ENCODE measurements at places on chromosomes 11 and 22.

GRCh38 chr22:40027191-40028097 is 32.7 kb downstream of the FAM83F start:
- no peak for DNase-seq

DNA sequence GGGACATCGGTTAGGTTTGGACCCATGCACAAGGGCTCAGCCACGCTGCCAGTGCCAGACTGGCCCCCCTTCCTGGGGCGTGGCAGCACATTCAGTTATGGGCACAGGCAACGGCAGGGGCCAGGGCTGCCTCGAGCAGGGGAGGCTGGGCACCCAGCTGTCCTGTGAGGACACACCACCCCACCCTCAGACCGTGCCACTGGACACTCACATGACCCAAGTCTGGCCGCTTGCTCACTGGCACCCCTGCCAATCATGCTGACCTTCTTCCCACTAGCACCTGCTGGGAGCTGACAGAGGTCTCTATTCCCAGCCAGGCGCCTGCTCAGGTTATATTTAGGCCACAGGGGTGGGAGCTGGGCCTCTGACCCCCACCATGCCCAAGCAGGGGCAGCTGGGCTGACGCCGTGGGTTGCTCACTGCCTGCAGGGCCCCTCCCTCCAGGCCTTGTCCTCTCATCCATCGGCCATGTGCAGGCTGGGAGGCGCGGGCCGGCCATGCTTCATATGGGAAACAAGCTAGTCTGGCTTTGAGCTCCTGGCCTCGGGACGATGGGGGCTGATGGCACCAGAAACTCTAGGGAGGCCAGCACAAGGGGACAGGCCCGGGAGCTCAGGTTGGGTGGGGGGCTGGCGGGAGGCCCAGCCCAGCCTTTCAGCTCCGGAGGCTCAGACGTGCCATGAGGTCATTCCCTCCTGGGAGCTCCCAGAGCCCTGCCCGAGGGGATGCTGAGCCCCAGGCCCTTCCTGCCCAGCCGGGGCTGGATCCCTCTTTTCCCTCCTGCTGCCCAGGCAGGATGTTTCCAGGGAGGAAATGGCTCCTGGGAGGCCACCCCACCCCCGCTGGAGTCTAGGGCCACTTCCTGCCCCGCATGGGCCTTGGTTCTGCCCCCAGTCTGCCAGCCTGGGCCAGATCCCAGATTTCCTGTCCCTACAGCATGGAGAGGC is 15.2 kb upstream of the TBX1 start:
- DNase-seq = no peak

DNA sequence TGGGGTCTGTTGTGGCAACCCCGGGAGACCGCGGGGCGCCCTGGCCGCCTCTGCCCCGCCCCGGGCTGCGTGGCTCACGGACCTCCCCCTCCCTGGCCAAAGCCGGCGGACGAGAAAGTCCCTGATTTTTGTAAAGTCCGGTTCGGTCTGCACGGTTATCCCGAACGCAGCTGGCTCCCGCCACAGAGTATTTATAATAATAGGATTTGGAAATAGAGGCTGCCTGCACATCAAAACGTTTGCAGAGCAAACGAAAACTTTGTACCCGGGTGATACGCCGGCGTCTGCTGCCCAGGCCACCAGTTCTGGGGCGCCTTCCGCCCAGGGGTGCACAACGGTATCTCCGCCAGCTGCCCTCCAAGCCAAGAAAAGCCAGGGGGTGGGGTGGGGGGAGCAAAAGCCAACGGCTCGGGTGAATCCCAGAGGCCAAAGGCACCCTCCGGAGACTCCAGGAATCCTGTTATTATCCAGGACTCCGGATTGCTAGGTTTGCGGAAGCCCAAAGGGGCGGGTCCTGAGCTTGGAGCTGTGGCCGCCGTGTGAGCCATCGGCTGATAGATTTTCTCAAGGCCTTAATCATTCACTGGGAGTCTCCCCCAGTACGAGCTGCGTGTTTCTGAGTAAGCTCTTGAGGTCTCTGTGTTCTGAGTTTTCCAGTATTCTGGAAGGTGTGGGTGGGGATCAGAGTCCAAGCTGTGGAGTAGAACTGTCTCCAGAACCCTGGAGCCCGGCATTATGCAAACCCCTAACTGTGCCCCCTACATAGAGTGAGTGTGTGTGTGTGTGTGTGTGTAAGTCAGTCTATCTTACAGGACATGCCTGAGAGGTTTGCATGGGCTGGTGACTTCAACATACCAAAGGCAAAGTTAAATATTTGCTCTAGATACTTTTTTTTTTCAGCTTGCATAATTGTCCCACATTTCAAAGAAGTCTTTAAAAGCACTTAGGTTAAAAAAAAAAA is 673 bp upstream of the SHANK2 start:
- no peak for DNase-seq

GRCh38 chr11:105230586-105230985 is 91.0 kb upstream of the CARD18 start:
- DNase-seq = no peak

- DNase-seq = no peak
Observed at GRCh38 chr22:27372969-27373670, 428.4 kb downstream of the MN1 start.

DNA sequence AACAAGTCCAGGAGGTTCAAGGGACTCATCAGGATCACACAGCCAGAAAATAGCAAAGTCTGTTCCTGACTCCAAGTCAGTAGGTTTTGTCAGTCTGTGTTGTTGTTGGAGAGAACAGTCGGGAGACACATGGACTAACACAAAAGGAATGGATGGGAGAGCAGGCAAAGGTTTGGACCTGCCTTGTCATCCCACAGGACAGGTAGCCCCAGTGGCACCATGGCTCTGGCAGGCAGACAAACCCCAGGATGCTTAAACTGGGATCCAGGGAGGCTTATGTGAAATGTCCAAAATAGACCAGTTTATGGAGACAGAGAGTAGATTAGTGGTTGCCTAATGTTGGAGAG is 201.6 kb upstream of the NAV2 start:
- DNase-seq = no peak

DNA sequence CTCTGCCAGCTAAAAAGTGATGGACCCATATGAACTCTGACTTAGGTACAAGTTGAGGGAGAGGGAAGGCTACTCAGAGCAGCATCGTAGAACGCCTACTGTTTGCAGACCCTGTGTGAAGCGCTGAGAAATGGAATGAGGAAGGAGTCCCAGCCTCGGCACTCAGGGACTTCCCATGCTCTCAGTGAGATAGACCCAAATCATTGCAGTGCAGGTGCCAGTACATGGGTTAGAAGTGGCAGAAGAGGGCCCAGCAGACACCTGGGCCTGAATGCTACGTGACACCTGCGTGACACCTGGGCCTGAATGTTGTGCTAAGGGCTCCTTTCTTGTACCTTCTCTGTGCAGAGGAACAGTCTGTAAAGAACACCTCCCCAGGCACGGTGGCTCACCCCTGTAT is 2.6 kb upstream of the PDGFB start:
- DNase-seq = no peak

DNA sequence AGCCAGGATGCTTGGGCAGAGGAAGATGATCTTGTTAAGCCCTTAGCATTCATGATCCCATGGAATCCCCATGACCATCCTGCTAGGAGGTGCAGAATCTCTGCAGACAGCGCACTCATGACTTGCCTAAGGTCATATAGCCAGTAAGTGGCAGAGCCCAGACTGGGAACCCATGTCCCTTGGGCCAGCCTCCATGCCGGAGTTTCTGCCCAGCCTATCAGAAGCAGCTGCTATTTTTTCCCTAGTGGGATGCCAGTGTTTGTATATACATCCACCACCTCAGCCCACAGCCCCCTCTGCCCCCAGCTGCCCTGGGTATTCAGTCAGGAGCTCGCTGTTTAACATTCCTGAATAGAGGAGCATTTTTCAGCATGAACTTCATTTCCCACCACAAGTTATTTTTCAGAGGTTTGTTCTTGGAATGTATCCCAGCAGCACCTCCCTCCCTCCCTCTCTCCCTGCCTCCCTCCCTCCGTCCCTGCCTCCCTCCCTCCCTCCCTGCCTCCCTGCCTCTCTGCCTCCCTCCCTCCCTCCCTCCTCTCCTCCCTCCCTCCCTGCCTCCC is 34.4 kb upstream of the SUSD2 start:
- DNase-seq = no peak

DNA sequence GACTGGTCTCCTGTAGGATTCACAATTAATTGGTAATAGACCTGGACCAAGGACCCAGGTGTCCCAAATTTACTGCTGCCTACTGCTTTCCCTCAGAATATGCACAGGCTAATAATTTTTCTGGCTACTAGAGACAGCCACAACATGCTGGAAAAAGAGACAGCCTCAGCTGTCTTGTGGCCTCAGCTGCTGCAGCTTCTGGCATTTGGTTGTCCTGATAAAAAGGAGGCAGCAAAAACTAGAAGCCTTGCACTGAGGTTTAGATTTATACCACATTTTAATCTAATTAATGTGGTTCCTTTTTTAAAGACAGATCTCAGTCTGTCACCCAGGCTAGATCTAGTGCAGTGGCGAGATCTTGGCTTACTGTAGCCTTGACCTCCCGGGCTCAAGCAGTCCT is 89.8 kb downstream of the BTBD10 start:
- no peak for DNase-seq

- DNase-seq = peak; percentile 82
Observed at GRCh38 chr11:106077609-106078455, at the start of gene AASDHPPT. Gene AASDHPPT (plus strand): TSS chr11:106077662. CDS start chr11:106077711, 49 bp downstream.
